ENCODE measurements at places on chromosomes 12 and 14. TPM values are rescaled to one million over a fixed set of nuclear protein-coding genes. Genes with fewer than 3 reads are reported as not detected.

The SLC6A13 gene
- 0.80 TPM for total RNA-seq

The OR10G3 gene
- not detected for total RNA-seq

The HCAR3 gene
- not detected for total RNA-seq

The CIROP gene
- total RNA-seq = not detected

The RNU6-7 gene
- not detected for total RNA-seq

The CLEC4C gene
- total RNA-seq = not detected
